Caudate nucleus (tissue), 63 donors: ENCODE measurements at places on chromosomes 13 and 19.

- DNase-seq, result no peak
Observed at GRCh38 chr19:14603990-14604387, 21.1 kb downstream of the CLEC17A start.

- no peak for DNase-seq
Observed at GRCh38 chr13:99689955-99690354, 188.7 kb downstream of the TM9SF2 start.

DNA sequence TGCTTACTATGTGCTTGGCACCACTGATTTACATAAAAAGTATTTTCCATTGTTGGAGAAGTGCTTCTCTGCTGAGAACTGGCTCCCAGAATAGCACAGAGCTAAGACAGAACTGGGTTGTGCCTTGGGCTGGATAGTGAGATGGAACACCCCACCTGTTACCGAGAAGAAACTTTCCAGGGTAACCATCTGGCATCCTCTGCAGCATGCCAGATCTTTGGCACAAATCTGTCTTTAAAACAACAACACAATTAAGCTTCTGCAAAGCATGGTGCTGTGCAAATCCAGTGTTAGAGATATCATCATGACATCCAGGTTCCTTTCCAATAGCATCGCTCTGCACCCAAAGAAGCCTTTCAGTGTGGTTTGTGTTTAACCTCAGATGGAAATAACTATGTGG is 202.5 kb upstream of the RFC3 start:
- no peak for DNase-seq

GRCh38 chr13:60032851-60033250 is 130.9 kb downstream of the DIAPH3 start:
- DNase-seq, result no peak

DNA sequence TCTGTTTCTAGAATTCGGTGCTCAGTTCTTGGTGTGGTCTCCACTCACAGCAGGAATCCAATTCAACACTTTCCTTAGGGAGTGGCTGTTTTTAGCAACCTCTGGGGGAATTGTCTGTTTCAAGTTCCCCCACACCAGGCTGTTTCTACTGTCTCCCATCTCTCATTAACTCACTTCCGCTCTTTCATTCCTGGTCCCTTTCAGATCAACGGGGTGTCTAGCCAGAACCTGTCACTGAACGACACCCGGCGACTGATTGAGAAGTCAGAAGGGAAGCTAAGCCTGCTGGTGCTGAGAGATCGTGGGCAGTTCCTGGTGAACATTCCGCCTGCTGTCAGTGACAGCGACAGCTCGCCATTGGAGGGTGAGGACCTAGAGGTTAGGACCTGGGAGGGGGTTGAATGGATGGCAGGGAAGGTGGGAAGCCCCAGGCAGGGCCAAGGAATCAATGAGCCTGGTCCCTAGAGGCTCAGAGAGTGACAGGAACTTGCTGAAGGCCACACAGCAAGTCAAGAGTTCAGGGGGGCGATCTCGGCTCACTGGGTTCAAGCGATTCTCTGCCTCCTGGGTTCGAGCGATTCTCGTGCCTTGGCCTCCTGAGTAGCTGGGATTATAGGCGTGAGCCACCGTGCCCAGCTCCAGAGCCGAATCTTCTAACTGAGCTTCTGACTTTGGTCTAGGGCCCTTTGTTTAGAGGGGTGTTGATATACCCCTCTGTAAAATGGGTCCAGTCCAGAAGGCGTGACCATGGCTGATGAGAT is 25.5 kb downstream of the TJP3 start:
- DNase-seq, result no peak

GRCh38 chr13:35744566-35745178 is 268.2 kb upstream of the MAB21L1 start:
- no peak for DNase-seq

GRCh38 chr19:10551698-10552301 is 8.1 kb downstream of the ATG4D start:
- DNase-seq, result no peak

GRCh38 chr13:60267498-60268202 is 103.9 kb upstream of the DIAPH3 start:
- DNase-seq, result no peak

DNA sequence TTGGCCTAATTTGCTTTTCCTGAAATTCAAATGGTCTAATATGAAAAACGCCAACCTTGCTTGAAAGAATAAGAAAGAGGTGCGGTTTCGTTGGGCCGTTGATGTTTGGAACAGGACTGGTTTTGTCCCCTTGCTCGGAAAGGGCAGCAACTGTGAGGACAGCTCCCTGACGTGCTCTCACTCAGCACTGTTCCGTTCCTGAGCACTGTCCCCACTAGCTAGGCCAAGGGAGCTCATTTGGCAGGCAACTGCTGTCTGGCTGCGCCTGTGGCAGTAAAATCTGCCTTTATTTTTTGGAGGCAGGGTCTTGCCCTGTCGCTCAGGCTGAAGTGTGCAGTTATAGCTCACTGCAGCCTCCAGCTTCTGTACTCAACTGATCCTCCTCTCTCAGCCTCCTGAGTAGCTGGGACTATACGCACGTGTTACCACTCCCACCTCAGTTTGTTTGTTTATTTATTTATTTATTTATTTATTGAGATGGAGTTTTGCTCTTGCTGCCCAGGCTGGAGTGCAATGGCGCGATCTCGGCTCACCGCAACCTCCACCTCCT is 4.5 kb downstream of the LDLR start:
- DNase-seq, result no peak

DNA sequence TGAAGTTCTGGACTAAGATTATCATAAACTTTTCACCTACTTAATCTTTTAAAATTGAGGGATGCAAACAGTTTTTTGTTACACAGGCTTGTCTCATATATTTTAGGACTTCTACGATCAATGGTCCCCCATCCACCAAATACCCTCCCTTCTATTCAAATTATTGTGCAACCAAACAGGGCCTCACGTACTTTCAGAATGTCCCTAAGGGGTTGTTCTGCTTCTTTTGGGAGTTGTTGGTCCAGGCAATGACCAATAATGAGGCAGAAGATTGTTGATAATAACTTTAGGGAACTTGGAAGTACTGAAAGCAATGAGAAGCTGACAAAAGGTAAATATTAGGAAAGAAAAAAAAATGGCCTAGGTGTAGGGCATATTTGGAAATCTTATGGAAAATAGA is 2.9 kb downstream of the DNAJC15 start:
- DNase-seq, result no peak

DNA sequence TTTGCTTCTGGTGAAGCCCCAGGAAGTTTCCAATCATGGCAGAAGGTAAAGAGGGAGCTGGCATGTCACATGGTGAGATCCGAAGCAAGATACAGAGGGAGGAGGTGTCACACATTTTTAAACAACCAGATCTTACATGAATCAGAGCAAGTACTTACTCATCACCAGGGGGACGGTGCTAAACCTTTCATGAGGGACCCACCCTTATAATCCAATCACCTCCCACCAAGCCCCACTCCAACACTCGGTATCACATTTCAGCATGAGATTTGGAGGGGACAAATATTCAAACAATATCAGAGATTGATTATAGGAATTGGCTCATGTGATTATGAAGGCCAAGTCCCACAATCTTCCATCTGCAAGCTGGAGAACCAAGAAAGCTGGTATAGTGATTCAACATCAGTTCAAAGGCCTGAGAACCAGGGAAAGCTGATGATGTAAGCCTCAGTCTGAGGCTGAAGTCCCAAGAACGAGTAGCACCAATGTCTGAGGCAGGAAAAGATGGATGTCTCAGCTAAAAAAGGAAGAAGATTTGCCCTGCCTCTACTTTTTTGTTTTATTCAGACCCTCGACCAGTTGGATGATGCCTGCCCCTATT is 58.6 kb upstream of the WDFY2 start:
- no peak for DNase-seq

- DNase-seq, result no peak
Observed at GRCh38 chr19:5086725-5087439, 118.0 kb downstream of the KDM4B start.

- DNase-seq, result no peak
Observed at GRCh38 chr13:61466280-61466679, 50.6 kb upstream of the PCDH20 start.

DNA sequence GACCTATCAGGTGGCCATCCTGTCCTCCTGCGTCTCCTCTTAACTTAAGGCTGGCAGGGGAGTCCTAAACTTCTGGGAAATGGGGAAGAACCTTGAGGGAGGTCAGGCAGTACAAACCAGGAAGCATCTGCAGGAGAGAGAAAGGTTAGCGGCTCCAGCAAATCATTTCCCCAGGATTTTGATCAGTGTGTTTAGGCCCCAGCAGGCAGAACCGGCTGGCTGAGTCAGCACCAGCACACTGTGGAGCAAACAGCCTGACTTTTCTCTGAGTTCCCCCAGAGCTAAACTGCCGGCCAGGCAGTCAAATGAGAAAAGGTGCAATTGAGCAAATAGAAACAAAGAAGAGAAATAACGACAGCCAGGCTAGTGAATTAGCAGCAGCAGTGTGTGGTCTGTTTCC is 46.7 kb upstream of the MEDAG start:
- DNase-seq, result no peak

GRCh38 chr13:46184277-46184699 is 2.3 kb upstream of the LCP1 start:
- no peak for DNase-seq

GRCh38 chr19:46579361-46579879 is 21.7 kb upstream of the CALM3 start:
- DNase-seq, result no peak

DNA sequence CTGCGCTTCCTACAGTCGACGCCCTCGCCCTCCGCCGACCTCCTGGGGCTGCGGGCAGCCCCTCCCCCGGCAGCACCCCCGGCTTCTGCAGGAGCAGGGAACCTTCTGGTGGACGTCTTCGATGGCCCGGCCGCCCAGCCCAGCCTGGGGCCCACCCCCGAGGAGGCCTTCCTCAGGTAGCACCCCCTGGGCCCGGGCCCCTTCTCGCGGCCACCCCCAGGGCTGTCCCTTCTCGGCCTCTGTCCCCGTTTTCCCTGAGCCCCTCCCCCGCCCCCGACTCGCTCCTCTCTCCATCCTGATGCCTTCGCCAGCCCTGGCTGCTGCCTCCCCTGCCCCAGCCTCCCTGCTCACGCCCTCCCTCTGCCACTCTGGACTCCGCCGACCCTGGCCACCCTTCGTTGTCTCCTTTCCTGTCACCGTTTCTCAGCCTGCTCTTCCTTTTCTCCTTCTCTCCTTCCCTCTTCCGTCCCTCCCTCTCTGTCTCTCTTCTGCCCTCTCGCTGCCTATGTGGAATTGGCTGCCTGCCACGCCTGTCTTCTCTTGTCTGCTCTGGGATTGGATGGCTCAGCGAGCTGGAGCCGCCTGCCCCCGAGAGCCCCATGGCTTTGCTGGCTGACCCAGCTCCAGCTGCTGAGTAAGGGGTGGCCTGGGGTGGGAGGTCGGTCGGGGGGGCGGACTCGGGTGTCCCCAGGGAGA is 11.0 kb downstream of the FUZ start:
- DNase-seq, result peak; percentile 88

- no peak for DNase-seq
Observed at GRCh38 chr13:90510319-90510718, 837.2 kb upstream of the MIR17HG start.

DNA sequence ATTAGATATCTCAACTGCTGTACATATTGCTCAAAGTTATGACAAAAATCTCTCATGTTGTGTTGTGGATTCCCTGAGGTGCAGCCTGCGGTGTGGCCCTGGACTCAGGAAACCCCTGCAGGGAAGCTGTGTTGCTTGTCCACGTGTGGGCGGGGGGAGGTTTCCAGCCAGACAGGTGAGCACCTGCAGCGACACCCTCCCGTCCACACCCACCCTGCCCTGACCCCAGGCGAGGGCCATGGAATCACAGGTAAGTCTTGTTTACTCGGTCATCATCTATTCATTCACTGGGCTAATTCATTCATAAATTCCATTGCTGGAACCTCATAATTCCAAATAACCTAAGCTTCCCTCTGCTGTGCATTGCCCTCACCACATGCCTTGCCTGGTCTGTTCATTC is 14.1 kb downstream of the PLPP2 start:
- DNase-seq, result no peak

- DNase-seq, result no peak
Observed at GRCh38 chr13:95160112-95160906, 140.9 kb downstream of the ABCC4 start.

DNA sequence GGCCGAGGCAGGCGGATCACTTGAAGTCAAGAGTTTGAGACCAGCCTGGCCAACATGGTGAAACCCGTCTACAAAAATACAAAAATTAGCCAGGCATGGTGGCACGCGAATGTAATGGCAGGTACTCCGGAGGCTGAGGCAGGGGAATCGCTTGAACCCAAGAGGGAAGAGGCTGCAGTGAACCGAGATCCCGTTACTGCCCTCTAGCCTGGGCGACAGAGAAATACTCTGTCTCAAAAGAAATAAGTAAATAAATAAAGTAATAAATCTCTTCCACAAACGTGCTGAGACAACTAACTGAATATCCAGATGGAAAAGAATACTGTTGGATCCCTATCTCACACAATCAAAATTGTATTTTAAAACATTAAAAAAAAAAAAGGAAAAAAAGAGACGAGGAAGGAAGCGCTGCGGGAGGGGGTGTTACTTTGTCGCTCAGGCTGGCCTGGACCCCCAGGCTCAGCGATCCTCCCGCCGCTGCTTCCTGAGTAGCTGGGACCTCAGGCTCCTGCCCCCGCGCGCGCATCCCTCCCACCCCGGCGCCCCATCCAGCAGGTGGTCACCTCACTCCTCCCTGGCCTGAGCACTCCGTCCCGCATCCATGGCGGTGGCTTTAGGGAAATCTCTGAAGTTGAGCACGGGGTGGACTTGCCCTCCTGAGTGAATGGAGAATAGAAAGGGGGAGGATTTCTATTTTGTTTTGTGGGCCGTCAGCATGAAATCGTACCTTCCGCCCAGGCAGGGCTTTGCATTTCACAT is 628 bp upstream of the ZNF813 start:
- DNase-seq, result peak; percentile 48

DNA sequence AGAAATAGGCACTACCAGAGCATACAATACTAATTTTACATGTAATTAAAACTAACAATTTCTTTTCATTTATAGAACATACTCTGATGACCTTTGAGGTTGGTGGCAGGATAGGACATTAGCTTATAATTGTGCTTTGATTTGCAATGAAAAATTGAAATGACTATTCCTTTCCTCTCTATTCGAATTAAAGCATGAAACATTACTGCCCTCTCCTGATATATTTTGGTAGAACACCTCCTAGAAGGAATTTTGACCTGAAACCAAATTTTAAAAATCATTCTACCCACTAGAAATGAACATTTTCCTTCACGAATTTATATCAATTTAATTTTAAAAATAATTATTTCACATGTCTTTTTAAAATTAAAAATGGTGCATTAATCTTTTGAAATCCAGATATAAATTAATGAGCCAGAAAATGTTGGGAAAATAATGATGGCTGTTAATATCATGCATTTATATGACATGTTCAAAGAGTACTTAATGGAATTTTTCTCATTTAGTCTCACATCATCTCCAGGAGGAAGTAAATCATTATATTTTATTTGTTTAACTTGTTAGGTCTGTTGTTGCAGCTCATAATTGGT is 556.3 kb upstream of the ARGLU1 start:
- no peak for DNase-seq

DNA sequence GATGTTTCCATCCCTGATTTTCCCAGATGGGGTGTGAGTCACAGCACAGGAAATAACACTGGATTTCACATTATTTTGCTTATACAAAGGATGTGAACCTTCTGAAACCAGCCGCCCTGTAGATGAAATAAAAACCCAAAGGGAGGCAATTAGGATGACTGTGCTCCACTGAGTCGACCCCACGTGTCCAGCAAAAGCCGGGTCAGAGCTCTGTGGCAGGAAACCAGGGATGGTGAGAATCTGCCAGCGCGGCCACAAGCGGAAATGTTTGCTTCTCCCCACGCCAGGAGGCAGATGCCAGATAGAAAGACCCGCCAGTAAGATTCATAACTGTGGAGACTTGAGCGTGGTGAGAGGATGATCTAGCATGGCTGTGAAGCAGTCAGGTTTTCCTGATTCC is 764.4 kb downstream of the LIG4 start:
- no peak for DNase-seq
